ENCODE measurements at places on chromosomes 12 and 14. TPM values are rescaled to one million over a fixed set of nuclear protein-coding genes. Genes with fewer than 3 reads are reported as not detected.

DNA sequence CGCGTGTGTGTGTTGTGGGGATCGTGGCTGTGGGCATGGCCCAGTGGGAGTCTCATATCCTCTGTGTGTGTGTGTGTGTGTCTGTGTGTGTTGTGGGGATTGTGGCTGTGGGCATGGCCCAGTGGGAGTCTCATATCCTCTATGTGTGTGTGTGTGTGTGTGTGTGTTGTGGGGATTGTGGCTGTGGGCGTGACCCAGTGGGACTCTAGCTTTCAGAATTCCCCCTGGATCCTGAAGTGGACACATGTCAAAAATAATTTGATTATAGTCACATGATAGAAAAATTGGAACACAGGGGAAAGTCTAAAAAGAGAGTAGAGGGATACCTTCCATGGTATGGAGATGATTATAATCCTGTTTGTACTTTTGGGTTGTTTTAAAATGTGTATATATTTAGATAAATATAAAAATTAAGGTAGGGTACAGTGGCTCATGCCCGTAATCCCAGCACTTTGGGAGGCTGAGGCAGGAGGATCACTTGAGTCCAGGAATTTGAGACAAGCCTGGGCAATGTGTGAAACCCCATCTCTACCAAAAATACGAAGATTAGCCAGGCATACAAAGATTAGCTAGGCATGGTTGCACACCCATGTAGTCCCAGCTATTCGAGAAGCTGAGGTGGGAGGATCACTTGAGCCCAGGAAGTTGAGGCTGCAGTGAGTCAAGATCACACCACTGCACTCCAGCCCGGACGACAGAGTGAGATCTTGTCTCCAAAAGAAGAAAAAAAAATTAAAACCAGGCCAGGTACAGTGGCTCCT lies 11.0 kb downstream of the PAPLN start:
- DNase-seq = no peak

- DNase-seq = no peak
Observed at GRCh38 chr14:92542766-92543554, 29.4 kb downstream of the RIN3 start.

DNA sequence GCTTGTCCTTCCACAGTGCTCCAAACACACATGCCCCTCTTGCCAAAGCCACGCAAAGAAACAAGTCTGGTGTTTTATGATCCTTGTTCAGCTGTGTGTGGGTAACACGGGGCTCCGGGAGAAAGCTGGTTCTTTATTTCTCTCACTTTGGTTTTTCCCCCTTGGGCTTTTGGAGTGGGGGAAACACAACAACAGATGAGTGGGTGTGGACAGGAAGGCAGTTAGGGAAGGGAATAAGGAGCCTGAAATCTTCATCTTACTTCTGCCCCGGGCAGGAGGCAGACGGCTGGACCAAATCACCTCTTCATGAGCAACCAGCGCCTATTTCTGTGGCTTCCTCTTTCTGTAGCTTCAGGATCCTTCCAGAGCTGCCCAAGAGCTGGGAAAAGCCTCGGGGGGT lies 218.5 kb downstream of the PHETA1 start:
- DNase-seq = no peak

GRCh38 chr12:21697904-21698630 lies 40.4 kb upstream of the LDHB start:
- no peak for DNase-seq

DNA sequence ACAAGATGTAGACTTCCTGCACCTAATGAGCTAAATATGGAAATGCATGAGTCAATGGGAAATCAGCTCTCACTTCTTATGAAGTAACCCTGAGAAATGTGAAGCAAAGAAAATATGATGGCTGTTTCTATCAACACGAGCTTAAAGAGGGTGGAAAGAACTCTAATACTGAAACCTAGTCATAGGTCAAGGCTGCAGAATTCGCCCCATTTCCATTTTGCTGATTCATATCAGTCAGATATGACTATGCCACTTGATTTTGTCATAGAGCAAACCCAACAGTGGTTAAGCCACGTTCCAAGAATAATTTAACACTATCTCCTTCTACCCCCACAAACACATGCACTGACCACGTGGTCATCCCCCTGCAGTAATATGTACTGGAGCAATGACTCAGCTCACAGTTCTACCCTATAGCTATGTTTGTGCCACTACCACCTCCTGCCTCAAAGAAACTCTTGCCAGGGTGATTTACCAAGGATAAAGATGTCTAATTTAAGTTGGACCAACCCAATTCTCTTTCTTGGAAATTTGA lies 157.5 kb downstream of the TMTC3 start:
- no peak for DNase-seq

- DNase-seq = no peak
Observed at GRCh38 chr12:15444523-15444922, 122.2 kb downstream of the PTPRO start.

- no peak for DNase-seq
Observed at GRCh38 chr14:29800961-29801360, 126.7 kb downstream of the PRKD1 start.

- DNase-seq = no peak
Observed at GRCh38 chr12:26369588-26369987, 174.2 kb downstream of the SSPN start.

GRCh38 chr12:11170810-11171144 lies 217 bp upstream of the SMIM10L1 start:
- no peak for DNase-seq

The ALX1 gene
- total RNA-seq = 0.22 TPM

The CD69 gene
- total RNA-seq = 10.9 TPM

The BDKRB1 gene
- 3.6 TPM for total RNA-seq

The SLC38A6 gene
- 29.3 TPM for total RNA-seq

DNA sequence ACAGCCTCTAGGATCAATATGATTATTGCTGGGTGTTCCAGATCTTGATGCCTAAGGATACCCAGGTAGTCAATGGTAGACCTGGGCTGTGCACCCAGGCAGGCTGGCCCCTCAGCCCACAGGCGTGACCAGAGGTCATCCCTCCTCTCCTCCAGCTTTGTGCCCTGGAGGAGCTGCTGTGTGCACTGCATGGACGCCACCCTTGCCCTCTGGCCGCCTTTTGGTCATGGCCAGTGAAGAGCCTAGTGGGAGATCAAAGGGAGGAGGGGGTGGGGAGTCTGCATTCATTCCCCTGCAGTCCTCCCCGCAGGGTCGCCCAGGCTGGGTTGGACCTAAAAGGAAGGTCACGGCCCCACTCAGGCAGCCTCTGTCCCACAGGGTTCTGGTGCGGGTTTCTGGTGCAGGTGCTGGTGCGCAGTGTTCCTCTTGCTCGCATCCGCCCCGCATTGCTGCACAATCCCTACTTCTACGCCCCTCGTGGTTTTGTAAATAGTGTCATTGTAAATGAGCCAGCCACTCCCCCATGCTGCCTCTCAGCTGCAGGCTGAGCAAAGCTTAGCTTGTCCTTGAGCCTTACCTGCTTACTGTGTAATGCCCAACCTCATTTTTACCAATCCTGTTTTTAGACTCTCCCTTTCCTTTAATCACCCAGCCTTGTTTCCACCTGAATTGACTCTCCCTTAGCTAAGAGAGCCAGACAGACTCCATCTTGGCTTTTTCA lies 55.3 kb downstream of the PSMA6 start:
- no peak for DNase-seq

GRCh38 chr12:13597166-13597565 lies 384.2 kb downstream of the GRIN2B start:
- no peak for DNase-seq

DNA sequence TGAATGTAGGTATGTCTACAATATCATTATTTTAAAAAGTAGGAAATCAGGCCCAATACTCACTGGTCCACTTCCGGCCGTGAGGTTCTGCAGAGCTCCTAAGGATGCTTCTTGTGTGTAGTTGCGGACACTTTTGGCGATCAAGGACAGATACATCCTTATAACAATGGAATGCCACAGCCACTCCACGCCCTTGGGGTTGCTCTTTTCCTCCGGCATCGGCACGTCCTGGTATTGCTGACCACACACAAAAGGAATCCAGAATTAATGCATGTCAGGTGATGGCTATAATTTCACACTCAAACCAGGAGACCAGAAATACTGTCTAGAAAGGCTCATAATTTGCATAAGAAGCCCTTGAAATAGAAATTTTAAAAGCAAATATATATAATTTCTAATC lies 65.6 kb upstream of the YARS2 start:
- DNase-seq = no peak

The SLCO1B1 gene
- not detected for total RNA-seq

DNA sequence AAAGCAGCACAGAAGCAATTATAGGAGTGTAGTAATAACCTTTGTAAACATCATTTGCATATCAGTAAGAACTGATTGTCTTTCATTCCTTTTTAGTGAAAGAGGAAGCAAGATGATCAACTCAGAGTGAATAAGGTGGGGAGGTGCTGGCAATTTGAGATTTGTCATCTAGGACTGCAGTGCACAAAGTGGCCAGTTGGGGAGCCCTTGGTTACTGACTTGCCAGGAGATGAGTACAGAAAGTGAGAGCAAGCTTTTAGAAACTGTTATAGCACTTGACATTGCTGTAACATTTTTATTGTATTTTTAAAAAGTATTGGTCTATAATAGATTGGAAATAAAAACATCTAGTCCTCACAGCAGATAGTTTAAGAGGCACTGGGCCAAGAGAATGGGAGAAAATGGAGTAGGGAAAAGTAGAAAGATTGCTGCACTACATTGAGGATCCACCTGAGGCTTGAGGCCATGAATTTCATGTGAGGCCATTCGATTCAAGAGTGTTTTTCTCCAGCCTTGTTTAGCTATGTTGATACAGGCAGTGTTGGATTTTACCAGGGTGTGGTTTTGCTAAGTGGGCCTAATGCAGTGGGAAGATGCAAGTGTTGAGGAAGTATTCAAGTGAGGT lies 98.2 kb downstream of the SNAPC1 start:
- no peak for DNase-seq

- peak; percentile 86 for DNase-seq
Observed at GRCh38 chr14:77053046-77053841, 24.7 kb upstream of the IRF2BPL start.

- DNase-seq = no peak
Observed at GRCh38 chr14:24325963-24326362, 8.9 kb downstream of the ADCY4 start.

GRCh38 chr12:26319511-26319910 lies 124.1 kb downstream of the SSPN start:
- peak; percentile 82 for DNase-seq

The COX6A1 gene
- total RNA-seq = 165 TPM

DNA sequence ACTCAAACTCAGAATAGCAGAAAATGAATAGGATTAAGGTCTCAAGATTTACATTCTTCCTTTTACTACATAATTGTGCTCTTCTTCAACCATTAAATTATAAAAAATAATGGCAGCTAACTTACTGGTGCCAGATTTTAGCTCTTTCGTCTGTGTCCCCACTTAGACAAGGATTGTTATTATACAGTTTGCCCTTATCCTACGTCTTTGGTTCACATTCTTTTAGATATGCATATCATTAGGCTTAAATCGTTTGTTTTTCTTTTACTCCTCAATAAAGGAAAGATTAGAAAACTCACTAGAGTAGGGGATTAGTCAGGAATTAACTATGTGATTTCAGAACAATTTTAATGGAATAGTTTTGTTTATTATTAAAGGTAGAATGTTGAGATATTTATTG lies 129.6 kb upstream of the GARIN2 start:
- DNase-seq = no peak

- DNase-seq = no peak
Observed at GRCh38 chr12:10543499-10543898, 37.8 kb downstream of the EIF2S3B start.

GRCh38 chr14:28381656-28382055 lies 384.9 kb upstream of the FOXG1 start:
- no peak for DNase-seq

- DNase-seq = no peak
Observed at GRCh38 chr12:123750159-123750656, 11.9 kb upstream of the DNAH10 start.

DNA sequence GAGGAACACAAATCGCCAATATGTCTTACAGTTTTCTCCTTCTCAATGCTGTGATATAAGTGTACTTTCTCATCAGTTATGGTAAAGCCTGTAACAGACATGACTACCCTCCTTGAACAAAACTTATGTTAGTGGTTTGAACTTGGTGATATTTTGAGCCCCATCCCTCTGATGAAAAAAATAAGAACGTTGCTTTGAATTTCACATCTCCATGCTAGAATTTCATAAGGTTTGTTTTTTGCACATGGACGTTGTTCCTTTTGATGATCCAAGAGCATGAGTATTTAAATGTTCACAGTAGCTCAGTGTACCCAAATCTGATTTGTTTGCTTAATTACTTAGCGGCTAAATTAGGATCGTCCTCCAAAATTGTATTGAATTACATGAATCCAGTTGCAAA lies at the start of gene SLC15A5:
Gene SLC15A5 (minus strand): TSS at position 101 of the 400 bp plus-strand sequence. CDS start 0 bp downstream, at position 101.
- DNase-seq = no peak

GRCh38 chr12:64995816-64996215 lies 125.3 kb downstream of the WIF1 start:
- DNase-seq = no peak

DNA sequence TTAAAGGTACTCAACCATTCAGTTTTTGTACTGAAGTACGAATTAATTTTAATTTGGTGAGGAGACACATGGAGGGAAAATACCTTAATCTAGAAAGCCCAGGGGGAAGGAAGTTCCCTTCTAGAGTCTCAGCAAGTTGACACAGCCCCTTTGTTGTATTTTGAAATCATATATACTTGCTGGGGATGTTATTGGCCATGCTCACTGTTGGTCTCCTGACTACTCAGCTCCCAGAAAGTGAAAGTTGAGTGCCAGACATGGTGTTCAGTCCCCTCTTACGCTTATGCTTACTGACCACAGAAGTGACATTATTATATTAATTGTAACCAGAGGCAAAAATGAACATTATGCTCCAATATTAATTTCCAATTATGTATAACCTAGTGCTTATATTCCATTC lies 28.1 kb downstream of the ARF6 start:
- no peak for DNase-seq

DNA sequence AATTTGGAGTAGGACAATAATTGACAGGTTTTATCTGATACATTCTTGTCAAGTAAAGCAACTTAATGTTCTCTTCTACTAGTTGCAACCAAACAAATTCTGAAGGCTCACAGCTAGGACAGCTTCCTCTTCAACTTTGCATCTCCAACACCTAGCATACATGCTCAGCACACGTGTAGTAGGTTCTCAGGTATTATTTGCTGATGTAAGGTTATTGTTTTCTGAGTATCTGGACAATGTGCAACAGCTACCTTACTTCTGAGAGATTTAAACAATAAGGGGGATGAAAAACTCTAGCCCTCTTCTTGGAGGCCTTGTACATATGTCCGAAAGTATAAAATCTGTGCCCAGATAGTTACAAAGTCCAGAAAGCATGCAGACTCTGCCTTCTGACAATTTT lies 15.5 kb upstream of the FLRT2 start:
- no peak for DNase-seq

- no peak for DNase-seq
Observed at GRCh38 chr12:50723865-50724264, 40.0 kb upstream of the ATF1 start.

DNA sequence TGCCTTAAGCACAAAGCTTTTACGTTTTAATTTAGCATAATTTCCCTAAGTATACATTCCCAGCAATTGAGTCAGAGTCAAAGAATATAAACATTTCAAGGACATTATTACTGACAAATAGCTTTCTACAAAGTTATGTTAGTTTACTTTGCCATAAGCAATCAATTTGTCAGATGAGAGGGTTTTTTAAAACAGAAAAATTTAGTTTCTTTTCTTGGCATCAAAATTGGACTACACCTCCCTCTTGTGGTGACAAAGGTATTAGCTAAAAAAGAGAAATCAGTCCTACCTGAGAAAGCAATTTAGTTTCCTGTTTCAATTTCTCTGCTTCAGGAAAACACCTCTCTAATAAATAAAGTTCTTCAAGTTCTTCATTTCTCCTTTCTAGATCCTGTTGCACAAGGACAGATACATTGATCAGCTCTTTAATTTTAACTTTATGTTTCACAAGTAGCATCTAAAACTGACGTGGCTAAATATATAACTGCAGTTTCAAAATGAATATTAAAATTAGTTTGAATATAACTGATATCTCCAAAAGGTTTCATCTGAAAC lies 39.9 kb downstream of the DNAI7 start:
- no peak for DNase-seq
